AML-193 (cell line): ENCODE measurements at places on chromosomes 1 and 21.

DNA sequence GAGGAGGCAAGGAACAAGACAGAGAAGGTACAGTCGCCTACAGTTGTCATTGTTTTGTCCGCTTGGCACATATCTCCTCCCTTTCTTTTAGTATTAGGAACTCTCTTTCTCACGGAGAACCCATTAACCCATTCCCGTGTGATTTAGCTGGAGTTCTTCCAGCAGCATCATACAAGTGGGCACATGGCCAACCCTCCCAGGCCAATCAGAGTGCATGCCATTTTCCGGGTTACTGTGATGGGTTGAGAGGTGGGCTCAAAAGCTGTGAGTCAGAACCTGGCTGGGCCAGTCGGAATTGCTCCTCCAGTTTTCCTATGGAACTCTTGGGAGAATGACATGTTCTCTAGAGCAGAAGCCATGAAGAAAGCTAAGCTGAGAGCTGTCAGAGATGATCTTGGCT lies 83.1 kb upstream of the SOD1 start:
- DNase-seq = no peak

DNA sequence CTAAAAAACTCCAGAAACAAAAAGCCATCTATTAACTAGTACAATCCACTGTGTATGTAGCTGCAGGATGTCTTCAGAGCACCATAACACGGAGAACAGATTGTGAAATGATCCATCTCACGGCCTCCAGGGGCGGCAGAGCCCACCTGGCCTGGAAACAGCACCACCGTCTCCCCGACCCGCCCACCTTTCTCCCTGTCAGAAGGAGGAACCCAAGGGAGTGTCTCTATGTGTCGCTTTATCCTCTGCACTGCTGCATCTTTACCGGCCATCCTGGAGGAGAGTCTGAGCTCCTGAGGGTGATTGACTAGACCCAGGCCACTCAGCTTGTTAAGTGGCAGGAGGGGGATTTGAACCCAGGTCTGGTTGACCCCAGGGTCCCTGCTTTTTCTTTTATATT lies 405.0 kb downstream of the MATN1 start:
- DNase-seq = no peak

DNA sequence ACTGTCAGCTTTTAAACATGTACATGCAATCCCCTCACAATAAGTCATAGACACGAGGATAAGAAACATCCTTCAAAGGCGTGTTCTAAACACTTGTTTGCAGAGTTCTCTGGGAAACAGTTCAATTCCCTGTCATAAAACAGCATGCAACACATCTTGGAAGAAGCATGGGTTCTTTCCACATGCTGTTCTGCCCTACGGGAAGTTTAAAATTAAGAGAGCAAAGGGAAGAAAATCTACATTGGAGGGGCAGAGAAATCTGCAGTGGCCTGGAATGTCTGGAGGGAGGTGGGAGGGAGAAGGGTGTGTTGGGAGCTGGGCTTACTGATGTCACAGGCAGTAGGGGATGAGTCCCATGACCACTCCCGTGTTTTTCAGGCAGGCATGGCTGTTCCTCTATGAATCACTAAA lies 98.3 kb upstream of the SLC2A1 start:
- no peak for DNase-seq

- no peak for DNase-seq
Observed at GRCh38 chr1:78255846-78256245, 210.1 kb downstream of the GIPC2 start.

DNA sequence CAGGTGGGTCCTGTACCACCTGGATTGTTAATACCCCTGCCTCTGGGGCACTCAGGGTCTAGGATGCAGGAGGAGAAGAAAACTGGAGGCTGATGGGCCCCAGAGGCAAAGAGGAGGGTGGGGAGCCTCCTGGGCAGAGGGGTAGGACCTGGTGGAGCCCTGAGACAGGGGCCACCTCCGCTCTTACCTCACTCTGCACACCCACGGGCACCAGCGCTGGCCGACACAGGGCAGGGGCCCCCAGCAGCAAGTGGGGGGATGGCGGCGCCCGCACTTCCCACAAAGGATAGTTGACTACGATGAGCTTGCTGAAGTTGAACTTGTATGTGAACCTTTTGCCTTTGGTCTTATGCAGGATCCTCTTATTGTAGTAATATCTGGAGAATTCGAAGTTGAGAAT lies 1.1 kb downstream of the ETV3L start:
- no peak for DNase-seq

- no peak for DNase-seq
Observed at GRCh38 chr1:162873671-162874666, 13.0 kb upstream of the CCDC190 start.

DNA sequence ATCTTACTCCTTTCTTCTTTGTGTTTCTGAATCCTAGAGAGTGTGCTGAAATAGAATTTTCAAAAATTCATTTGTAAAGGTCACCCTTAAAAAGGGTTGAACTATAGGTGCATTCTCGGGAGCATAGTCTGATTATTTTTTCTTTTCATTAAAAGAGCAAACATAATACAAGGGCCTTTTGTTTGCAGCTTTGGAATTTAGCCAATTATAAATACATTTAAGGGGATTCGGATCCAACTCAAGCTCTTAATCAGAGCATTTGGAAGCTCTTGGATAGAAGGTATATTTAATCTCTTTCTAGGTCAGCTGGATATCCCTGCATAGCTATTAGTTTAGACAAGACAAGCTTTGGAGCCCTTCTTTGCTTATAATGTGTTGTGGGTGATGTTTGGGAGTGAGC lies 321.7 kb downstream of the HHAT start:
- DNase-seq = no peak

- no peak for DNase-seq
Observed at GRCh38 chr21:46144464-46145070, 10.8 kb downstream of the FTCD start.

GRCh38 chr1:60257531-60257930 lies 184.0 kb upstream of the C1orf87 start:
- DNase-seq = no peak

GRCh38 chr1:54810153-54810942 lies 9.2 kb upstream of the TTC22 start:
- peak; percentile 27 for DNase-seq
